ENCODE measurements at places on chromosomes 5 and 9. TPM values are rescaled to one million over a fixed set of nuclear protein-coding genes. Genes with fewer than 3 reads are reported as not detected.

DNA sequence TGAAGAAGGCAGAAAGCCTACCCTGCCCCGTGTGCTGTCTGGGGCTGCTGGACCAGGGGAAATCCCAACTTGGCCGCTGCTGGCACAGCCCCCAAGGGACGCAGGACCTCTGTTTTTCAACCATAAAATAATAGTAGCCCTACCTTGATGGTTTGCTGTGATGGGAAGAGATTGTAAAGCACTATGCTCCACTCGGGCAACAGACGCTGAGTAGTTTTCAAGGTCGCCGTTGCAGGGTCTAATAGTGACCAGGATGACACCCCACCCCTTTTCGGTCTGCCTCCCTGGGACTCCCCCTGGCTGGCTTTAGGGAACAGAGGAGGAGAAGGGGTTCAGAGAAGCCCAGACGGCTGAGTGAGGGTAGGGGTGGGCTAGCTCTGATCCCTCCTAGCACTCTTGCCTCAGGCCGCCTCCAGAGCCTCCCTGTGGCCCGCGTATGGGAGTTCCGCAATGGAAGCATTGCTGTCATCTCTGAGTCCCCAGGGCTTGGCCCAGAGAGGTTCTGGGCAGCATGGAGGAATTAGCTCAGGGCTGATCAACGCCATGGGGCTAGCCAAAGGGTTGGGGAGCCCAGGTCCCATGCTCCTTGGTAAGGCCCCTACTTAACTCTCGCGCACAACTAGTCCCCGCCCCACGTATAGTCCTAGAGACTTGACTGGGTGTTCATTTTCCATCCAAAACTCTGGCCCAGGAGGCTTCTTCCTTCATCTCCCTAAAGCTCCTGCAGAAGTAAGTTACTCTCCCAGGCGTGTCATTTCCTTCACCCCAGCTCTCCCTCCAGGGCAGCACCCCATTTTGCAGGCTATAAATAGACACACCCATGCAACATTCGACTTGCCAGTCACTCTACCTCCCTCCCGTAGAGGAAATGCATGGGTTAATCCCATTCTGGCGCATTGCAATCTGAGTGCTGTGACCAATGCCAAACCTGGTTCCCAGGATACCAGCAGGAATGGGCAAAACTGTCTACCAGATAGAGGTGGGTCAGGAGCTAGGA lies 1.1 kb upstream of the IRF1 start:
- H3K36me3 ChIP-seq, result peaks cover 5% of the 10 kb centered on the region
- no peaks in the 10 kb centered on the region for H3K27me3 ChIP-seq
- peak; percentile 72 for DNase-seq
- H3K27ac ChIP-seq, result peak overlapping the region; percentile 100
- H3K4me1 ChIP-seq, result peaks cover 66% of the 10 kb centered on the region

The FBP2 gene
- total RNA-seq, result not detected

DNA sequence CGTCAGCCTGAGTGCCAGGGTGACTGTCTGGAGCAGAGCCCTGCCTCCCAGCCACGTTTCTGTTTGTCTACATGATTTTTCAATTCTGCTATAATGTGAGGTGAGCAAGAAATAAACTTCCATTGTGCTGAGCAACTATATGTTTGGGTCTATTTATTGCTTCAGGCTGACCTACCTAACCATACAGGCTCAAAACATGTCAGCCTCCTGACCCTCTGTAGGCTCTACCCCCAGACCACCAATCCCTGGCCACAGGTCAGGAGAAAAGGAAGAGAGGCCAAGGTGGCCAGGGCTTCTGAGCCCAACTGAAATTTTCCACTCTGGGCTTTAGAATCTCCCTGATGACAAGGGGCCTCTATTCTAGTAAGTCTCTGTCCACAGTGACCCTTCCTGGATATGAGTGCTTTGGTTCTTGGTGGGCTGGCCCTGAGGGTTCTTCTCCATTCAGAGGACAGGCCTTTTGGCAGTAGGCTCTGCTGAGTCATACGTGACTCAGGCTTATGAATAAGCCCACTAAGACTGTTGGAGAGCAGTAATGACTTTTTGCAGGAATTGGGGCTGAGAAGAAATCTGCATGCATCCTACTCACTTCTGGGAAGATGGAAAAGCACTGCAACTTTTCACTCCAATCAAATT lies 117.2 kb upstream of the TBCA start:
- H3K4me1 ChIP-seq, result no peaks in the 10 kb centered on the region
- H3K36me3 ChIP-seq, result no peaks in the 10 kb centered on the region
- no peak for DNase-seq
- H3K4me3 ChIP-seq, result no peak overlapping the region
- no peaks in the 10 kb centered on the region for H3K27me3 ChIP-seq

The OR13C4 gene
- total RNA-seq, result not detected

DNA sequence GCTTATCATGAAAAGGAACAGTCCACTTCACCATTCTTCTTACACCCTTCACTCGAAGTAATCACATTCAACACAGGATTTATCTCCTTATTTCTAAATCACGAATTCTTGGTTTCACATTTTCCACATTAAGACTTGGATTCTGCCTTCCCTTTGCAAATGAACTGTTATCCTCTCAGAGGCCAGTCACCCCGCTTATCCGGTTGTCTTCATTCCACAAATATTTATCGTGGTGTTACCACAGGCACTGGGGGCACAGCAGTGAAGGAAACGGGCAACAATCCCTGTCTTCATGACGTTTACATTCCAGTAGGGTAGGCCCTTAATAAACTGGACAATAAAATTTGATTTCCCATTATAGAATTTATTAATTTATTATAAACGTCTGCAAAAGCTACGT lies 284.2 kb downstream of the DENND1A start:
- H3K27ac ChIP-seq, result no peak overlapping the region
- DNase-seq, result no peak
- H3K36me3 ChIP-seq, result no peaks in the 10 kb centered on the region

Measured in sigmoid colon (tissue), 7 donors.